ENCODE measurements at places on chromosomes 3 and 15.

DNA sequence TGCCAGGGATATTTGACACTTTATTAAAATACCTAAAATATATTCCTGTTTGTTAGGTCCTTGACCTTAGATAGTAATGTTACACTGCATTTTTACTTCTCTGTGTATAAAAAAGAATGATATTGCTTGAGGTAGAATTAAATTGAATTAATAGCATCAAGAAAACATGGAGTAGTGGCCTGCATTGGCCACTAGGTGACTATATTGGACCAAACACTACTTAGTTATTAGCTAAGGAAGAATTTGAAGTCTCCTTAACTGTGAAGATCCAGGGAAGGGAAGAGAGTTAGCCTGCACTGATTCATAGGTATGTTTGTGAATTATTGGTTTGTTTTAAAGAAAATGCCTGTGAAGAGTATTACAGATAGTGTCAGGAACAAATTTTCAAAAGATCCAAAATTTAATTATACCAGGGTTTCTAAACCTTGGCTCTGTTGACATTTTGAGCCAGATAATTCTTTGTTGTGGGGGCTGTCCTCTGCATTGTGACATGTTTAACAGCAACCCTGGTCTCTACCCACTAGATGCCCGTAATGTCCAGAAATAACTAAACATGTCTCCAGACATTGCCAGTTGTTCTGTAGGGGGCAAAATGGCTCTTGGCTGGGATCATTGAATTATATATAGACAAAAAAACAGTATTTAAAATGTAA lies 103.6 kb upstream of the THSD4 start:
- DNase-seq: no peak

GRCh38 chr3:139695007-139695406 lies 17.2 kb upstream of the NMNAT3 start:
- DNase-seq: no peak

DNA sequence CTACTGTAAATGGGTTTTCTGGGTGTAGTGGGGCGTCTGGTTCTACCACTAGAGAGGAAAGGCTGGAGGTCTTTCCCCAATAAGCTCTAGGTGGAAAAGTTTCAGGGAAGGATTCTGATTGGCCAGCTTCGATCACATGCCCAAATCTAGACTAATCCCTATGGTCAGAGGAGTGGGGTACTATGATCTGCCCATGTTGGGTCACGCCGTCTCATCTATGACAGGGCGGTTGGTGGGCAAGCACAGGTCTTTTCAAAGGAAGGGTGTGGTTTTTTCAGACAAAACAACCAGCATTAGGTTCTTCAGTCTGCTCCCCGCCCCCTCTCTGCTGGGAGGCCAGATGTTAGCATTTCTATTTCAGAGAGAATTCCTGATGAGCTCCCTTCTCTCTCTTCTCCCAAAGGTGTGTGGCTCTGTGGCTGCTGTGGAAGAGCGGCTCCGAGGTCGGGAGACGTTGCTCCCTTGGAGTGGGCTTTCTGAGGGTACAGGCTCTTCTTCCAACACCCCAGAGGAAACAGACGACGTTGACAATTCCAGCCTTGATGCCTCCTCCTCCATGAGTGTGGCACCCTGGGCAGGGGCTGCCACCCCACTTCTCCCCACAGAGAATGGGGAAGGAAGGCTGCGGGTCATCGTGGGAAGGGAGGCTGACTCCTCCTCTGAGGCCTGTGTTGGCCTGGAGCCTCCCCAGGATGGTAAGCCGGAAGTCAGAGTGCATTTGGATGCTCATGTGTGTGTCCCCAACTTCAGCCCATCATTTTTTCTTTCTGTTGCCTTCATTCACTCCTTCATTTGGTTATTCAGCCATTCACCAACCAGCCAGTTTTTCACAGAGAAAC lies 9.7 kb upstream of the TATDN2 start:
- DNase-seq: no peak

GRCh38 chr15:40050788-40051470 lies 11.9 kb upstream of the SRP14 start:
- no peak for DNase-seq

Data from activated CD8-positive, alpha-beta memory T cell treated with anti-CD3 and anti-CD28 coated beads for 1 hour (primary cell).